ENCODE measurements at places on chromosomes 3 and 15. TPM values are rescaled to one million over a fixed set of nuclear protein-coding genes. Genes with fewer than 3 reads are reported as not detected.

Gene SLC27A2
- total RNA-seq: not detected

Gene MANF
- total RNA-seq: 80.3 TPM

Gene TBL1XR1
- 121 TPM for total RNA-seq

Gene ZNF774
- 0.09 TPM for total RNA-seq

Gene RTP4
- total RNA-seq: not detected

Gene HTR3E
- total RNA-seq: not detected

Gene SPINK8
- total RNA-seq: not detected

All from pericardium fibroblast (primary cell).